Kidney (tissue), 22 donors: ENCODE measurements at places on chromosomes 13 and 19. TPM values are rescaled to one million over a fixed set of nuclear protein-coding genes. Genes with fewer than 3 reads are reported as not detected.
A peak's percentile ranks its signal among the peaks of the same experiment; 100 is the strongest.

DNA sequence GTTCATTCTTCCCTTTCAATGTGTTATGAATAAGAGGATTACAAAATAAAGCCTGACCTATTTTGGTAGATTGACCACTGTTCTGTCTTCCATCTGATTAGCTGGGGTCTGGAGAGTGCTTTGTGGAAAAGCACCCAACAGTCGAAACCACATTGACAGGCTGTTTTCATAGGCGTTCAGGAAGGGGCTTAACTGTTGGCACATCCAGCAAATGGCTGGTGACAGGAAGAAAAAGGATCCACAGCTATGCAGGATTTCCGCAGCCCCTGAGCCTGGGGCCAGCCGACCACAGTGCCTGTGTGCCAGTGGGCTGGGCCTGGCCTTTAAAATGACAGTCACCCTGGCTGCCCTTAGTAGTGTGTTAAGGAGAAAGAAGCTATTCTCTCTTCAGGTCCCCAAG, 113.3 kb downstream of the SIPA1L3 start:
- DNase-seq = no peak

The MYBPC2 gene
- total RNA-seq = 0.98 TPM

- DNase-seq = no peak
Measured at GRCh38 chr13:74063533-74064100, 70.6 kb downstream of the KLF12 start.

- no peak for DNase-seq
Measured at GRCh38 chr19:2208975-2209374, 27.2 kb downstream of the PLEKHJ1 start.

- DNase-seq = peak; percentile 56
Measured at GRCh38 chr13:104143760-104144416, 1077.7 kb upstream of the SLC10A2 start.

GRCh38 chr19:43773725-43774102, 7.1 kb downstream of the KCNN4 start:
- no peak for DNase-seq
